ENCODE measurements at places on chromosomes 12 and 14.

GRCh38 chr12:73390261-73390660, 1118.1 kb downstream of the TRHDE start:
- no peak for DNase-seq

DNA sequence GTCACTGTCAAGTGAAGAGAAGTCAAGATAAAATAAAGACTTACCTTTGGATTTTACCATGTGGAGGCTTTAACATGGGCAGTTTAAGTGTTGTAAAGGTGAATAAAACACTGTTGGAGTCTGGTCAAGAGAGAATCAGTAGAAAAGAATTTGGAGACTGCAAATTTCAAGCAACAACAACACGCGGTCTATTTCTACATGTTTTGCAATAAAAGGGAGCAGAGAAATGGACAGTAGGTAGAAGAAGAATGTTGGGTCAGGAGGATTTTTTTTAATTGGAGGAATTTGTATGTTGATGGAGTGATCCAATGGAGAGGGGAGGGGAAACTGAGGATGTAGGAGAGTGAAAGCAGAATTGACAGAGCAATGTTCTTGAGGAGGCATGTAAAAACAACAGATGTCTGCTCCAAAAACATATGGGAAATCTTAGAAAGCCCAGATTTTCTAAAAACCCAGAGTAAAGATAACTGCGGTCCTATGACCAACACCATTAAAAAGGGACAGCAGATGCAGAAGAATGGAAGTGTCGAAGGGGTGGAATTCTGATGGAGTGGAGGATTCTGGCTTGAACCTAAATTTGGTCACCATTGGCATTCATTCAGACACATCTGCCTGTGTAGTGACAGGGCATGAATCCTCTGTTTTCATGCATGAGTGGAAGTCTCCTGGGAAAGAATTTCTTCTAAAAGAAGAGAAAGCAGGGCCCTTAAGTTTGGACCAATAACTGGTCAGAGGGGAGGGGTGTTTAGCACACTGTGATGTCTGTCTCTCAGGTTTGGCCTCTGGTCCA, 68.0 kb upstream of the OSBPL8 start:
- DNase-seq = no peak

DNA sequence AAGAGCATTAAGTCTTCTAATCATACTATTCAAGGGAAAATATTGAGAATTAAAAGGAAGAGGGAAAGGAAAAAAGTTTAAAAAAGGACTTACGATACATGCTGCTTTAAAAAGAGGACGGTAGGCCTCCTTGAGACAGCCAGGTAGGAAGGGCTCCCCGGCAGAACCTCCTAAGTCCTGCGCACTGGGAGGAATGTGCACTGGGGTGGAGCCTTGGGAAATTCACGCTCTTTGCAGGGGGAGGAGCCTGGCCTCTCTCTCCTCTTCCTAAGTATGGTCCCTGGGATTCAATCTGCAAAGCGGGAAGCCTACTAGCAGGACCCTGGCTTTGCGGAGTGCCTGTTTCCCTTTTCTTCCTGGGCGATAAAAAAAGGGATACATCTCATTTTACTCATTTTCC, 553.0 kb downstream of the RPS29 start:
- no peak for DNase-seq

- no peak for DNase-seq
These were observed at the start of gene PRKD1 for GRCh38 chr14:29927376-29928116. PRKD1 (minus strand) TSS chr14:29927847.

DNA sequence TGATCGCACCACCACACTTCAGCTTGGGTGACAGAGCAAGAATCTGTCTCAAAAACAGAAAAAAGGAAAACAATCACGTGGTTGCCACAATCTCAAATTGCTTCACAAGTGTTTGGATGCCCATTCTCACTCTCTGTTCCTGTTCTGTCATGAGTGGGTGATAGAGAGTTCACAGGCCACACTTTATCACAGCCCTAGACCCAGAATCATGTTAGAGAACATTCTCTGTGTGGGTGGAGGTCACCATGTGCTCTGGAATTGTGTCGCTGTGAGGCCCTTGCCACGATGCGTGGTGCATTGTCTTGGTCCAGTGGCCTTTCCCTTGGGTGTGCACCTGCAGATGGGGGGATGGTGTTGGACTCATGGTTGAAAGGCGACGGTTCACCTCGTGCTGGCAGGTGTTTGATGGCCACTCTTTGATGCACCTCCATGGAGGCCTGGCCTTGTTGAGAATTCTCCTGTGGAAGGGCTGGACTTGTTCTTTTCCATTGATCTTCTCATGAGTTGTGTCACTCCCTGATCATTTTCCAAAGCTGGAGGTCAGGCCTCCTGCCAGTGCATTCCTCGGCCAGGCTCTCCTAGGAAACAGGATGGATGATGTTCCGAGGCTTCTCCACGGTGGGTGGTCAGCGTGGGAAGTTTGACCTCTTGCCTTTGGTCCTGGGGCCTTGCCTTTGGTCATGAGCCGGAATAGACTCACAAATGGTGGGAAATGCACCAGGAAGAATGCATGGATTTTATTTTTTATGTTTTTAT, 91.9 kb downstream of the SLC24A4 start:
- no peak for DNase-seq

Measured in A172 (cell line).